AG08395 (cell line): ENCODE measurements at places on chromosomes 6 and 20.
A peak's percentile ranks its signal among the peaks of the same experiment; 100 is the strongest.

DNA sequence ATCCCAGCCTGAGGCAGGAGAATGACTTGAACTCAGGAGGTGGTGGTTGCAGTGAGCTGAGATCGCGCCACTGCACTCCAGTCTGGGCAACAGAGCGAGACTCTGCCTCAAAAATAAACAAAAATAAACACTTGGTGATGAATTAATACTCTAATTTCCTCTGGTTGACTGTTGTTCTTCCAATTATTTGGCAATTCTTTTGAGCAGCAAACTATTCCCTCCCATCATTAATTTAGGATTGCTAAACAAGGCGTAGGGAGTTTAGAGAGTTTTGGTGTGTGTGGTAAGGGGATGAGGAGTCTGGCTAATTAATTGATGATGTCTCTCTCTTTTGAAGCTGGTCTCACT lies 2.7 kb upstream of the ID1 start:
- no peak for DNase-seq

GRCh38 chr6:6880745-6881437 lies 226.9 kb upstream of the RREB1 start:
- DNase-seq = no peak

GRCh38 chr6:8881663-8882062 lies 446.3 kb upstream of the SLC35B3 start:
- DNase-seq = no peak

GRCh38 chr6:152184917-152185574 lies 377.6 kb downstream of the ESR1 start:
- peak; percentile 7 for DNase-seq

DNA sequence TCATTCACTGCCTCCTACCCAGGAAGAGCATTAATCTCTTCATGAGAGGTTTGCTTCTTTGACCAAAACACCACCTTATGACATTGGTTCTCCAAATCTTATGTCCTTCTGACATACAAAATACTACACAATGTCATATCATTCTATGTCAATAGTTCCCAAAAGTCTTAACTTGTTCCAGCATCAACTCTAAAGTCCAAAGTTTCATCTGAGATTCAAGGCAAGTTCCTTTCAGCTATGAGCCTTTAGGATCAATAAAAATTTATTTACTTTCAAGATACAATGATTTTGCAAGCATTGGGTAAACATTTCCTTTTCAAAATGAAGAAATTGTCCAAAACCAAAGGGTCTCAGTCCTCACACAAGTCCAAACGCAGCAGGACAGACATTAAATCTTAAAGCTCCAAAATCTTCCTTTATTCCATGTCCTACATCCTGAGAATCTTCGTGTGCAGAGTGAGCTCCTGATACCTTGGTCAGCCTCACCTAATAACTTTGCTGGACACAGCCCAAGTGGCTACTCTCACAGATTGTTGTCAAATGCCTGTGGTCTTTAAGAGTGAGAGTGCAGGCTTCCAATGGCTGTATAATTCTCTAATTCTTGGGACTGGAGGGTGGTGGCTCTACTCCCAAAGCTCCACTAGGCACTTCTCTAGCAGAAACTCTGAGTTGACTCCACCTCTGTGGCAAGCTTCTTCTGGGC lies 1668.2 kb downstream of the HACE1 start:
- DNase-seq = no peak

DNA sequence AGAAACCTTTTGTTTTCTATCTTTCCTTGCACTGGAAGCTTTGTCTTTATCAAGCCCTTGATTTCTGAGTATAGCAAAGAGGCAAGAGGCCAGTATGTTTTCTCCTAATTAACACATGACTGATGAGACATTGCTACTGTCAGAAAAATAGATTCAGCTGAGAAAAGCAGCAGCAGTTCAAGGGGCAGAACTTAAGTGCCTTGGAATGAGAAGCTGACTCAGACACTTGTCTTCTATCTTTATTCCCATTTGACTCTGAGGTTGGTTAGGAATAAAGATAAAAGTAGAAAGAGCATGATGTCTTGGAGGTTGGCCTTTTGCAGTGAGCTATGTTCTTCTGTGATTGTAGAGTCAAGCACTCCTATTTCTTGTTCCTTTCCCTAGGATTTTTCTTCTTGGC lies 79.1 kb upstream of the MAN1A1 start:
- no peak for DNase-seq

DNA sequence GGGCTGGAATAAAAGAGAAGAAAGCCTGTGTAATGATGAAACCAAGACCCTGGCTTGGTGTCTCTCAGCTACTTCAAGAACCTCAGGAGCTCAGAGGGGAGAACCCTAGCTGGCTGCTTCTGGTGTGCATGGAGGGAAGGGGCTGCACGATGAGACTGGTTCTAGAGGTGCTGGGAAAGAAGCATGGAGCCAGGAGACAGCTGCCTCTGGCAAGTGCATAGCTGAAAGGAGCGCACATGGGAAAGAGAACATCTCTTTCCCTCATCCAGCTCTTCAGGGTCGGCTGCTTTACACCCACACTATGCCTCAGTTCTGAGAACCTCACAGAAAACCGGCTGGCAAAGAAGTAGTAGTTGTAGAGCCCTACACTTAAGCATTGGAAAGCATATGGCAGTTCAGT lies 139.5 kb downstream of the QKI start:
- DNase-seq = no peak

GRCh38 chr6:89360415-89360999 lies 8.0 kb upstream of the UBE2J1 start:
- peak; percentile 64 for DNase-seq

- no peak for DNase-seq
Measured at GRCh38 chr6:146456886-146457285, 86.7 kb upstream of the RAB32 start.

DNA sequence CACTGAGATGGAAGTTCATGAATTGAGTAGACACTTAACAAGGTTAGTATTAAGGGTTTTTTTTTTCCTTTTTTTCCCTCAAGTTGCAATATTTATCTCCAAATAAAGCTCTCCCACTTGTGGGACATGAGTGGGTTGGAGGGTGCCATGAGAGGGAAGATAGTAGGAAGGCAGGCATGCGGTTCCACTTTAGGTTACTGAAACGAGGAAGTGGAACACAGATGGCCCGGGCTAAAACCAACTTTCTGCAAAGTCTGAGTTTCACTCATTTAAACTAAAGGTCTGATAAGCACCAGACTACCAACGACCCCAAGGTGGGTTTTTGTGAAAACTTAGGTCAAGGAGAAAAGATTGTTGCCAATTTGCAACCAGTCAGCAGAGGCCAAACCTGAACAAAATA lies 42.2 kb downstream of the TBC1D7 start:
- no peak for DNase-seq
